ENCODE measurements at places on chromosomes 7 and 10.

DNA sequence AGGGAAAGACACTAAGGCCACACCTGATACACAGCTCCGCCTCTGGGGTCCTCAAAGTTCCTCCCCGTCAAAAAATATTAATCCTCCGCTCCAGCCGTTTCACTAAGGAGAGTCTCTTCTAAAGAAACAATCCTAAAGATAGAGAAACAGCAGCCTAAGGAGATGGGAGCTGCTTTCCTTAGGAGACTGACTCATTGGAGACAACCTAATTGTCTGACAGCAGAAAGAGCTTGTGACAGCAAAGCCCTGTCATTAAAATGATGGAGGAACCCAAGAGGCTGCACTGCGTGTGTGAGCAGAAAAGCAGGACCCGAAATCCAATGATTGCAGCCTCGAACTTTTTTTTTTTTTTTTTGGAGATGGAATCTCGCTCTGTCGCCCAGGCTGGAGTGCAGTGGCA, 44.0 kb upstream of the TNRC18 start:
- DNase-seq, result no peak

DNA sequence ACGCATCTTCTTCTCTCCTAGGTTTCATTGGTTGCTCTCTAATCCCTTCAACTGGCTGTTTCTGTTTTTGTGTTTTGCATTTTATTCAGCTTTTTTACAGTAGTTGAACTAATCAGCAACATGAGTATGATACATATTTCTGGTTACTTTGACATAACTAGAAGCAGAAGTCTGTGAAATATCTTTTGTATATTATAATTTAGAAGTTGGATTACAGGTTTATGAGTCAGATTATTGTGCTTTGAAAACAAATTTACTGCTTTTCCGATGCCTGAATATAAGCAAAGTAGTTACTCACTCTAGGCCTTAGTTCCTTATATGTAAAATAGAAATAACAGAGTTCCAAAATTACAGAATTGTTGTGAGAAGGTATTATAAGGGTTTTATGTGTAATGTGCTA, 96.2 kb upstream of the MEOX2 start:
- DNase-seq, result no peak

DNA sequence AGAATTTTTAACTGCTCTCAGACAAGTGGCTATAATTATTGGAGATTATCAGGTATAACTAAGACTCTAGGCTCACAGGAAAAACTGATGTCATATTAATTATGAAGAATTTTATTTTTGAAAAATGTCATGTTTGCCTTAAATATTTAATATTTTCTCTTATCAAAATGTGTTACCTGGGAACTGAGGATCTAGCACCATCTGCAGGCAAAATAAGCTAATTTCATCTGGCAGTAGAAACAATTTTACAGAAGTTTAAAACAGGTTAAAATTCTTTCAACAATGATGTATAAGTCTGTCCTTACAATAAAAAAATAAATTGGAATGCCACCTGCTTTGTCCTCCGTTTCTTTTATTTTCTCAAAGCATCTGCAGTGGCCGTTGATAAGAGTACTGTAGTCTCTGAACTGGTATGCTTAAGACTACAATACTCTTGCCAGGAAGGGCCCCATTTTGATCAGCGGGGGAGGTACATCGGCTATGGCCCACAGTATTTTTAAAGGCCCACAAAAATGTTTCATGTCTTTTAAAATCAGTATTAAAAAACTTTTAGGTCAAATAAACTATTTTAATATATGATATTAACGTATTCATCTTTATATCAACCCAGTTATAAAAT, 81.3 kb downstream of the VWDE start:
- no peak for DNase-seq

- peak; percentile 15 for DNase-seq
Observed at GRCh38 chr7:18693406-18693805, 197.9 kb downstream of the HDAC9 start.

Data from amniotic stem cell (primary cell).